ENCODE measurements at places on chromosomes 1 and 21. TPM values are rescaled to one million over a fixed set of nuclear protein-coding genes. Genes with fewer than 3 reads are reported as not detected.
A peak's percentile ranks its signal among the peaks of the same experiment; 100 is the strongest.

DNA sequence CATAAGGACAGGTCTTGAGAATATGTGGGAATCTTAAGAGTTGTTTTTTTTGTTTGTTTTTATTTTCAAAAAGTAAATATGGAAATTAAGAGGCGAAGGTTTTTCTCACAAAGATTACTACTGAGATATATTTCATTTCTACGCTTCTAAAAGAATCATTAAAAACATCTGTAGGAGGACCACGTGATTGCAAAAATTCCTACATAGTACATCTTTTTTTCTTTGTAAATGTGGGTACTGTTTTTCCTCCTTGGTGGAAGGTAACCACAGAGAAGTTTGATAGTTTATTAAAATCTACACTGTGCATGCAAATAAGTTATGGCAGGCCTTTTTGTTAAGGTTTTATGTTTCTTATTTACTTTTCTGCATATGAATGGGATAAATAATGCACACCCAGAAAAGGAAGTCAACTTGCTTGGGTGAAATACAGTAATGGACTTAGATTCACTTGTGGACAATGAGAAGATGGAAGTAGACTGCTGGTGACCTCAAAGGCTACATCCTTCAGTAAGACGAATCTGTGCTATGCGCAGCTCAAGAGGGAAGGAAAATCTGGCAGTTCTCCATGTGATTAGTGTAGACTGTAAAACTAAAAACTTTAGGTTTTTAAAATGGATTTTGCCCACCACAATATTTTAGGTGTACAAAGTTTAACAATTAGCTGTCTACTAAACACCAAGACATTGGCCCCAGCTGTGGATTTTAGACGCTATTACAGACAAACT is 2.0 kb downstream of the AK5 start:
- DNase-seq, result no peak

TNFSF4 gene
- total RNA-seq, result 3.3 TPM

DNA sequence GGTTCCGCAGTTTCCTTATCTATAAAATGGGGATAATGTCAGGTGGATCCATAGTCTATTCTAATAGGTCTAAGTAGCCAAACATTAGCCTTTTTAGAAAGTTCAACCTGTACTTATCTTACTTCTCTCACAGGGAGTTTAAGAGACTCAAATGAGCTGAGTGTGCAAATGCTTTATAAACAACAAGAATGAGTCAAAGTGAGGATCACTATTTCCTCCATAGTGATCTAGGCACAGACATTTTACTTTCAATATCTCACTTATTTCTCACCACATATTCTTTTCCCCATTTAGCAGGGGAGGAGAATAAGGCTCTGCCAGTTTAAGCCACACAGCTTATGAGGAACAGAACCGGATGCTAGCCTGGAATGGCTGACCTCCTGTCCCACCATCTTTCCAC is 92.1 kb upstream of the LMO4 start:
- DNase-seq, result no peak

DNA sequence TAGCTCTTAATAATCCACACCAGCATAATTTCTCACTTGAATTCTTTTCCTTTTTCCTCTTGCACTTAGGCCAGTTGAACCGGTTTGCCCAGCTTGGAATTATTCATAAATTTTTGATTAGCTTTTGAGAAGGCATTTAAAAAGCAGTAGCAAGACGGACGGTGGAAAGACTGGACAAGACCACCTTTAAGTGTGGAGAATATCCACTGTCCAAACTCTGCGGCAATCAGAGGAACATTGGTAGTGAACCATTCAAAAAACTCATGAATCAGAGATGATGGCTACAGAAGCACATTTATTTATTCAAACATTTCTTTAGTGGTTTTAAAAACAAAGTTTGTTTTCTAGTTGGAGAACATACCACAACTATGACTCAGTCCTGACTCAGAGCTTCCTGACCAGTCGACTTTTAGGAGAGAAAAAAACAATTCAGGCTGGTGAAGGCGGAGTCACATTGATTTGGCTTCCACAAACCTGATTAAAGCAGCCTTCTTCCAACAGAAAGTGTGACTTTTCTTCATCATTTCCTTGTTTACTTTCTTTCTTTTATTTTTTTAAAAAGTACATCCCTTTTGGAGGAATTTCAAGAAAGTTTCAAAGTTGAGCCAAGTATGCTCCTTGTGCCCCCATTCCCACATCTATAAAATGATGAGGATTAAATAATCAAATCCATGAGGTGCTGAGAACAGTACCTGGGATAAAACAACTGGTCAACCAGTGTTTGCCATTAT is 128.8 kb downstream of the ADSS2 start:
- DNase-seq, result peak; percentile 69

DNA sequence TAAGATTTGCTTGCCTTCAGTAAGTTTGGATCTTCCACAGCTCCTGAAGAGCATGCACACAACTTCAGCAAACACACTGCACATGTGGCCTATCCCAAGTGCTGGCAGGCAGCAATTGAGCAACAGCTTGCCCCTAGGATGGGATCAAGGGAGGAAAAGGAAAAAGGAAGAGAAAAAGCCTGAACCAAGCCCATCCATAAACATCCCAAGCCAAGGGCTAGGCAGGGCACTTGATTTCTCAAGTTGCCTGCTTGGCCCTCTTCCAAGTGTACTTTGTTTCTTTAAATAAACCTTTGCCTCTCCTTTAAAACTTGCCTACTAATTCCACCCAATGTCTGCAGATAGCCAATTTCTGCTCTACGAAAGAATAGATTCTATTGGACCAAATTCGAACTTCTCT is 49.0 kb upstream of the OLFM3 start:
- DNase-seq, result no peak

DNA sequence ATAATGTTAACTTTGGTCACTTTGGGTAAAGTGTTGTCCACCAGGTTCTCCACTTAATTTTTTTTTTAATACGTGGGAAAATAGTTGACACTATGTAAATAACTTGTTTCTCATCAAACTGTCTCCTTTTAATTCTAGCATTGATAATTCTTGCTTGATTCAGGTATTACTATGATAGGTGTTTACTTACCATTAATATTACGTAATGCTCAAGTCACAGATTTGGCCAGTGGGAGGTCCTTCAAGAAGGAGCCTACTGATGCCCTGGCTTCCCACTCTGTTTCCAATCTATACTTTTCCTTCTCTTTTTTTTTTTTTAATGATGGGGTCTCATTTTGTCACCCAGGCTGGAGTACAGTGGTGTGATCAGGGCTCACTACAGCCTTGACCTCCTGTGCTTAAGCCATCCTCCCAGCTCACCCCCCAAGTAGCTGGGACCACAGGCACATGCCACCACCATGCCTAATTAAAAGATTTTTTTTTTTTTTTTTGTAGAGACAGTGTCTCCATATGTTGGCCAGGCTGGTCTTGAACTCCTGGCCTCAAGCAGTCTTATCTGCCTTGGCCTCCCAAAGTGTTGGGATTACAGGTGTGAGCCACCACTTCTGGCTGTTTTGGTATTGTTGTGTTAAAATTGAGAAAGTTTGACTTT is 29.9 kb downstream of the YTHDF2 start:
- no peak for DNase-seq

GRCh38 chr1:208105756-208106155 is 138.4 kb downstream of the PLXNA2 start:
- DNase-seq, result no peak

DNA sequence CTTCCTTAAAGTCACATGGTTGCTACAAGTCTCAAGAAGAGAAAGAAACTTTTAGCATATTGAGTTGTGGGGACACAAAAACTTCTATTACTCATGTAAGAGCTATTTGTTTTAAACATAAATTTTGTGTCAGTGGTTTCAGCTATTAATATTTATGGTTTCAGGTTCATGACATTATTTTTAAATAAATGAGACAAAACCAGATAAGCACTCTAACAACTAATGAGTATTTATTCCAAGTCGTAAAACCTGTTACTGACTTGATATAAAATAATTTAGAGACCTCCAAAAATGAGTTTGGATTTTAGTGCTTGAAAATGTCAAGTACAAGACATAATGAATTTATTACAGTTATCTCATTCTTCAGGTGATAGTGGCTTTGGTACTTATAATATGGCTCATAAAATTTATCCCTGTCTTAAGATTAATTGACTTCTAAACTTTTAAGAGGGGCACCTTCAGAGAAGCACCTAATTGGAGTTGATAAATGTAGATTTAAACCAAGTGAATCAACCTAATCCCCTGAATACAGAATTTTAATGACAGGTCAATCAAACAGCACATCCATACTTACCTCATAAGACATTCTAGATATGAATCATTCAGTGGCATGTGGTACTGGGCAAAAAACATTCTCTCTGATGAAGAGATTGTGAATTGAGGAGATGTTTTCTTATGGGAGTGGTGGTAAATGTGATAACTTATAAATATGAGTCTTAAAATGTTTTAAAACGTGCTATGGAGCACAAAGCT is 167.7 kb upstream of the PTGFR start:
- DNase-seq, result no peak

DNA sequence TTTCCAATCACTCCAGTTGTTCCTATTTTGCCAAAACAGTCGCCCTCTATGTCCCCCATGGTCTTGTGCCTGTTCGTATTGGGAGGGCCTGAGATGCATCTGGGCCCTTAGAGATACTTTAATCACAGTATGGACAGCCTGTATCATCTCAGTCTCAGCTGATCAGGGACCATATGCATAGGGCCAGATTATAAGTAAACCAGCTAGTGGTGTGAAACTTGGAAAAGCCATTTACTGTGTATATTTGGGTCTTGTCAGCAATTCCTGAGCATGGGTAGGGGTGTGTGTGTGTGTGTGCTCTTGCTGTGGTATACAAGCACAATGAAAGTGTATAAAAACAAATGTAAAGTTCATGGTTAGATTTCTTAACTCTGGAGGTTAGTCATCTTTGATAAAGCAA is 22.8 kb downstream of the SH3BGR start:
- no peak for DNase-seq

All from endodermal cell (in vitro differentiated cells).